ENCODE measurements at places on chromosomes 6 and 20.
A peak's percentile ranks its signal among the peaks of the same experiment; 100 is the strongest.

- no peak for DNase-seq
Measured at GRCh38 chr20:51345601-51346101, 196.9 kb downstream of the NFATC2 start.

DNA sequence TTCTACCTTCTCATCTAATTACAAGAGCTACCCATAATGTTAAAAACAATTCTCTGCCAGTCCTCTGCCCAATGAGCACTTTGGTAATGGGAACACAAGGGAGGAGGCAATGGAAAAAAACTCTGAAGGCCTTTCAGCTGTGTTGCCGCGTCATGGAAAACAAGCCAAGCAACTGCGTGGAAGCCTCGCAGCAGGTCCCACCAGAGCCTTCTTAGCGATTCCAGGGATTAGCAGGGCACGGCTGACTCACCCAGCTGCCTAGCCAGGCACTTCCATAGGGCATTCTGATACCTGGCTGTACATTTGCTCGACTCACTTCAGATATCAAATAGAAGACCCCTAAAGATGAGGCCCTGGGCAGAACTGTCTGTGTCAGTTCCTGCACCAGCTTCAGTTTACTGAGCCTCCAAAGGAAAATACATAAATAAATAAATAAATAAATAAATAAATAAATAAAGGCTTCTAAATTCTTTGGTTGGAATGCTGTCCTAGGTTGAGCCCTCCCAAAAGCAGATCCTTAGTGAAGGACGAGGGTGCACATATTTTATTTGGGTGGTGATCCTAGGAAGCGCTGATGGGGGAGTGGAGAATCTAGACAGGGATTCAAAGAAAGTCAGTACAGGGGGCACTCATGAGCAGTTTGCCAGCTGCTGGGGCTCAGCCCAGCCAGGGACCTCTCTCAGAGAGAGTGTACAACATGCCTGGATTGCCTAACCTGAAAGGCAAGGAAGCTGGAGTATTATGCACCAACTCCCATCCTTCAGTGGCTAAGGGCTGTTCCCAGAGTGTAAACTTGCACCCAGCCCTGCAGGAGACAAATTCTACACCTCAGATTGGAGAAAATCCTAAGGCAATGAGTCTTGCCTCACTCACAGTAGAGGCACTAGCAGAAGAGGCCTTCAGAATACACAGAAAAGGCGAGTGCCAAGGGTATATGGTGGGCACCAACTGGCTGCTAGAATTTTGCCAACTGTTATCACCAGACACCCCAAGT is 18.2 kb downstream of the SNAP25 start:
- DNase-seq: no peak

DNA sequence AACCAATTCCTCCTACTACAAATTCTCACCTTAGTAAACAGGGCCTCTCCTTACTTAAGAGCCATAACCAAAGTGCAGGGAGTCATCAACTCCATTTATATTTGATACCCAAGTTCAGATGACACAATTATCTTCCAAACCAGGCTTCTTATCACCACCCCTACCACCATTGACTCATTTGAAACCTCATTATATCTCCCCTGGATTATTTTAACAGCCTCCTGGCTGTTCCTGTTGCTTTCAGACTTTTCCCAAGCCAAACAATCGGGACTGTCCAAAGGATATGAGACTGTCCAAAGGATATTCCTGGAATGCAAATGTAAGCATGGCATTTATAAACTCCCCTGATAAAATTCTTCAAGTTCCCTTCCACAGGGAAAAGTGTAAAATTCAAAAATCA is 394.3 kb downstream of the MAFB start:
- no peak for DNase-seq

DNA sequence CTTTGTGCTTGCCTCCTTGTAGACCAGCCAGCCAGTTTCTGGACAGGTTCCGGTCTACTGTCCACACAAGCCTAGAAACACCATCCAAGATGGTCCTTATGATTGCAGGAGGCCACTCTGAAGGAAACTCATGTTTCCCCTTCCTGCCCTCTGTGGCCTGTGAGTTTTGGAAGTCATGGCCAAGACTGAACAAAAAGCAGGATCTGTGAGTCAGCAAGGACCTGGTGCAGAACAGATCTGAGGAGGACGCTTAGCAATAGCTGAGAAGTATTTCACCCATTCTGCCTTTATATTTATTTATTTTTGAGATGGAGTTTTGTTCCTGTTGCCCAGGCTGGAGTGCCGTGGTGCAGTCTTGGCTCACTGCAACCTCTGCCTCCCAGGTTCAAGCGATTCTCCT is 134.6 kb upstream of the EEF1E1 start:
- no peak for DNase-seq

- no peak for DNase-seq
Measured at GRCh38 chr6:131258816-131259476, 123.7 kb downstream of the AKAP7 start.

DNA sequence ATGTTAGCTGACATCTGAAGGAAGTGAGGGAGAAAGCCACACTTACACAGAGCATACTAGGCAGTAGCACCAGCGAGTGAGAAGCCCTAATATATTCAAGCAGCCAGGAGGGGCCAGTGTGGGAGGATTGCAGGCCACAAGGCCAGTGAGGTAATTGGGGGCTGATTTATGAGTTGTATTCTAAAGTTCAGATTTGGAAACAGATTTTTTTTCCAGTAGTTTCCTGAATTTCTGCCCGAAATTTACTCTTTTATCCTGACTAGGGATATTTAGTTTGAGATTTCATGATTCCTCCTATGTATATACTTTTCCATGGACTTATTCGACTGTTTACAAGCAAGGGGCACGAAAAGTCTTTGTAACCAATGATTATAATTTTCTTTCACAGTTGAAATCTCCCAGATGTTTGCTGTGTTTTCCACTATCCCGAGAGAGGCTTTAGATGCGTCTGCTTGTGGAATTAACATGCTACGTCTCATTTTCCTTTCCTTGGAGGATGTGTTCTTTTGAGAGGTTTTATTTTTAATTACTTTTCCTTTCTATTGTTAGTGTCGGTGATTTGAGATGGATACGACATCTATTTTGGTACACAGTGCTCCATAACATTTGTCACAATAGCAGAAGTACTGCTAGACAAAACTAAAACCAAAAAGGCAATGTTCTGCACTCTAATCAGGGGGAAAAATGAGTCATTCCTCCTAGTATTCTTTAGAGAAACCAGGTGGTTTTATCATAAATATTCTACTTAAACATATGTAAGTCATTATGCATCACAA is 356.3 kb upstream of the HSF2 start:
- DNase-seq: no peak

DNA sequence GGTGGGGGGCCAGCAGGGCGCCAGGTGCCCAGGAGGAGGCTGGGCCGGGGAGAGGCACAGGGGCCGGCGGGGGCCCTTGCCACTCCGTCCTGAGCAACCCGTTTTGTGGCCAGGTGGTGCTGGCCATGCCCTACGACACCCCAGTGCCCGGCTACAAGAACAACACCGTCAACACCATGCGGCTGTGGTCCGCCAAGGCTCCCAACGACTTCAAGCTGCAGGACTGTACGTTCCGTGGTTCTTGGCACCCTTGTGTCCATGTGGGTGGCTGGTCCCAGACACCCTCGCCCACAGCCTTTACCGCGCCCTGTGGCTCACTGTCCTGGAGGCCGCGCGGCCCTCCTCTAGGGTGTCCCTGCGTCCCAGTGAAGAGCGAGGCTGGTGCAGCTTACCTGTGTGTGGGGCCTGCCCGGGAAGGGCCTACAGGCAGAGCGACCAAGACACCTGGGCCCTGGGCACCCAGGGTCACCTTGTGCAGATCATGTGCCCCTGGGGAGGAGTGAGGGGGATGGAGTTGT is 28.7 kb downstream of the PYGB start:
- no peak for DNase-seq

- no peak for DNase-seq
Measured at GRCh38 chr20:37209661-37210314, 30.4 kb upstream of the MROH8 start.

DNA sequence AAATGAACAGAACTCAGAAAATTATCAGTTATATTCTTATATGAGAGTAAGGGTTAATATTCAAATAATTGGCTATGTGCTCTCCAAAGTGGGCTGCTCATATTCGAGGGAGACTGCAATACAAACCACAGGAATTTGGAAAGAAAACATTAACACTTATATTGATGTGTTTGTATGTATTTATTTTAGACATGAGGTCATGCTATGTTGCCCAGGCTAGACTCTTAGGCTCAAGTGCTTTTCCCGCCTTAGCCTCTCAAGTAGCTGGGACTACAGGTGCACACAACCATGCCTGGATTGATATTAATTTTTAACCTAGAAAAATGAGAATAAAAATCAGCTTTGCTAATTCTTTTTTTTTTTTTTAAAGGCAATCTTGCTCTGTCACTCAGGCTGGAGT is 35.0 kb downstream of the BTBD9 start:
- DNase-seq: no peak

DNA sequence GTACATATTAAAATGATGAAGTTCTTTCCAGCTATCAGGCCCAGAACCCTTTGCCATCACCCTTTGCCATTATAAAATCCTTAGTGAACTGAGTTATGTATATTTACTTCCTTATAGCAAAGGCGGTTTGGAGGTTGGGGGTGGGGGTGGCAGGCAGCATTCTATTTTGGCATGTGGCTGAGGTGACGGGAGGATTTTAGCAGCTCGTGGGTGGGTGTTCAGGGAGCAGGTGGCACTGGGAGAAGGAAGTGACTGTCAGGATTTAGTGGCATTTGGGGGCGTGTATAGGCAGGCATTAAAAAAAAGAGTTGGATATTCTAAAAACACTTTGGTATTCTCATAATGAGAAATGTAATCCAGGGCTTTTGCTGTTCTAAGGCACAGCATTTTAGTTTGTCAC is 150.7 kb downstream of the RIMS1 start:
- no peak for DNase-seq

GRCh38 chr20:63090052-63090451 is 83.3 kb upstream of the BHLHE23 start:
- no peak for DNase-seq

DNA sequence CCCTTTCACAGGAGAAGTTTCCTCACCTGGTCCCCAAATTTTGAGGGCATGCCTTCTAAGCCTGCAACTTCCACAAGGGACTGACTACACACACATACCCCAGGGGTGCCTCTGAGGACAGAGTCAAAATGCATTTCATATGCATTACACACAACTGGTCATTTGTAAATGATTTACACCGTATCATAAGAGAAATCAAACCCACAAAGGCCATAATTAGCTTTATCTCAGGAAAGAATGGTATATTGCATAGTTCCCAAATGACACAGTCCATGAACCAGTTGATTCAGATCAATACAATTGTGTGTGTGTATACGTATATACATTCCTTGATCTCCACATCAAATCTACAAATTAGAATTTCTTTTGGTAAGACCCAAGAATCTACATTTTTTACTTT is 203.3 kb upstream of the PRDM1 start:
- no peak for DNase-seq

GRCh38 chr6:157887892-157888291 is 64.8 kb downstream of the SNX9 start:
- no peak for DNase-seq

GRCh38 chr20:3248993-3249347 is 10.0 kb upstream of the SLC4A11 start:
- no peak for DNase-seq

DNA sequence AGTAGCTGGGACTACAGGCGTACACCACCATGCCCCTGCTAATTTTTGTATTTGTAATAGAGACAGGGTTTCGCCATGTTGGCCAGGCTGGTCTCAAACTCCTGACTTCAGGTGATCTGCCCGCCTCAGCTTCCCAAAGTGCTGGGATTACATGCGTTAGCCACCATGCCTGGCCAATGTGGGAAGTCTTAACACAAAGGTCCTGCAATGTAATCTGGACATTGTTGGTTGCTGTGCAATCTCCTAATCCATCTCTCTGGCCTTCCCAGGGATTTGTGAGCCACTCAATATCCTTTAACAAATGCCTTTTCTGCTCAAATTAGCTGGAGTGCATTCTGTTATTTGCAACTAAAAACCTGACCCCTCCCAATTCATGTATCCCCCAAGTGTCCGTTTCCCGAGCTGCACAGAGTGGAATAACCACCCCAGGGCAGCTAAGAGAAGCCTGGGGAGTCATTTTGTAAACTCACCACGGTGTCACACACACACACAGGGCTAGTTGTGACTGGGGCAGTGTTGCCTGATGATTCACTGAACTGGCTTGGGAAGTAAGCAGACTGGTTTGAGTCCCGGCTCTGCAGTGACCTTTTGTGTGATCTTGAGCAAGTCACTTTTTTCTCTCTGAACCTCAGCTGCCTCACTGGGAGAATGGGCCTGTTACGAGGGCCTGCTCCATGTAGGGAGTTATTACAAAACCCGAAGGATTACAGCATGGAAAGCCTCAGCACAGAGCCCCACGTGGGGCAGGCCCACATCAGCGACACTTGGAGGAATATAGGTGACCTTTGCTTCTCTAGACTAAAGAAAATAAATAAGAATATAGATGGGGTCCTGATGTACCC is 152.3 kb downstream of the ZMYND8 start:
- DNase-seq: no peak

DNA sequence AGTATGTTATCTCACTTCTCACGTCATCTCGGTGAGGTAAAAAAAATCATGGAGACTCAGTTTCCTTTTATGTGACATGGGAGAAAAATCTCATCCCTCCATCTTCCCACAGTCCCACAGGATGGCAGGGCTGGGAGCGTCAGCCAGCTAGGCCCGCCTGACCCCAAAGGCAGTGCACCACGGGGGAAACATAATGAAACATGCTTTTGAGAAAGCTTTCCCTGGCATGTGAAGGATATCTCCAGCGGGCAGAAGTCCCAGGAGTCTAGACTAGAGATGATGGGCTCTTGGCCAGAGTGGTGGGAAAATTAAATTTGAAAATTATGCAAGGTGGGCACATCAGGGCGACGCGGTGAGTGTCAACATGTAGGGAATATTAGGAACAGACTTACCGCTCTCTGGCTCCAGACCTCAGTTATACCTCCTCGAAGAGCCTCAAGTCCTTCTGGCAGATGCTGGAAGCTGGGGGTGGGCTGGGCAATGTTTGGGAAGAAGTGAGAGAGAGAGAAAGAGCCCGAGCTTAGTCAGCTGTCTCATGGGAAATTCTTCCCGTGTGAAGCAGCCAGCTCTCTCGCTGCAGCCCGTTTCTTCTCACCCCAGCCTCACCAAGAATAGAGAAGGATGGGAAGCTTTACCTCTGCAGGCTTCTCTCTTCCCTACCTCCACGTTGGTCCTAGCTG is 52.3 kb downstream of the MOCS1 start:
- DNase-seq: no peak

GRCh38 chr6:27630727-27631608 is 158.1 kb upstream of the ZNF184 start:
- DNase-seq: peak; percentile 32

- no peak for DNase-seq
Measured at GRCh38 chr20:62787866-62788265, 8.4 kb upstream of the MRGBP start.

GRCh38 chr6:7939864-7940228 is 29.3 kb upstream of the TXNDC5 start:
- no peak for DNase-seq

DNA sequence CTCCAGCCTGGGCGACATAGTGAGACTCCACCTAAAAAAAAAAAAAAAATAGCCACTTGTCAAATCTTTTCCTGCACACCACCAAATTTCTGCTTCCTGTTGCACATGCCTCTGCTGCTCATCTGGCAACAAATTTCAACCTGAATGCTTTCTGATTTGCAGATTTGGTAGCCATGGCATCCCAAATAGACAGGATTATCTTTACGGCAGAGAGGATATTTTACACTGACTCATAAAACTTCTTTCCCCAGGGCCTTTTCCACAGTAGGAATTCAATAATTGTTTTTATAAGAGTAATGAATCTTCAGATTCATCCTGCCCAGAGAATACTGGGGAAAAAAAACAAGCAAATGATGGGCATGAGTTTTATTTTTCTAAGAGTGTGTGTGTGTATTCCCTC is 264.6 kb downstream of the FRK start:
- DNase-seq: no peak
